ENCODE measurements at places on chromosomes 11 and 22.

DNA sequence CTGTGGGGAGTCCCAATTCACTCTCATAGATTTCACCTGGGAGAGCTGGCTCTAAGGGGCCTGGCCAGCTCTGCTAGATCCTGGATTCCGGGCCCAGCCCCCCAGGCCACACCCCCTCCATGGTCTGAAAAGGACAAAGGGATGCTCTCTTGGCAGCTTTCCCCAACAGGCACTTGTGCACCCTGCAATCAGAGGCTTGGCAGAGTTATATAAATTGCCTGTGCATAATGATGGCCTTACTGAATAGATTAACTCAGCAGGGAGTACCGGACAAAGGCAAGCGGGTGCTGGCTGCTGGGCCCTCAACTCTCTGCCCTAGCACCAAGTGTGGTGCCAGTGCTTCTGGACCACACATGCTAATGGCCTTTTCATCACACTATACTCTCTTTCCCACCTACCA, 461.6 kb downstream of the BUD13 start:
- peak; percentile 83 for DNase-seq

DNA sequence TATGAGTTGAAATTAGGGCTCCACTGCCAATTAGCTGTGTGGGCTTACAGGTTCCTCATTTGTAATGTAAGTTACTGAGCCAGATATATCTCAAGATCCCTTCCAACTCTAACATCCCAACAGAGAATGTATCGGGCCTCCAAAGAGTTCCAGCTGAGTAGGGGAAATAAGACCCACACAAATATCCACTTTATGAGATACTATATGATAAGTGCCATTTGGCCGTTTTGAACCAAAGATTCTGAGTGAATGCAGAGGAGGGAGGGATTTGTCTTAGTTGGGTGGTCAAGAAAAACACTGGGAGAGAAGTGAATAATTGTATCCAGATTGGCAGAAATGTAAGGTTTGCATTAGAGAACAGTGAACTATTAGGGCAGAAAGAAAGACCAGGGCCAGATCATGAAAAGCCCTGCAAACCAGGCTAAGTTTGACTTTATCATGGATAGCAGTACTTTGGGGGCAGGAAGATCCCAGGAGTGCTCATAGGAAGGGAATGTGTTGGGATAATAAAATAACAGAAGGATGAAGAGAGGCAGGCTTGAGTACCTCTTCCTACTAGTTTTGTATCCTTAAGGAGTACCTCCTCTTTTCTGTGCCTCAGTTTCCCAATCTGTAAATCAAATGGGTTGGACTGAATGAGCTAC, 63.9 kb downstream of the RPL27A start:
- no peak for DNase-seq

DNA sequence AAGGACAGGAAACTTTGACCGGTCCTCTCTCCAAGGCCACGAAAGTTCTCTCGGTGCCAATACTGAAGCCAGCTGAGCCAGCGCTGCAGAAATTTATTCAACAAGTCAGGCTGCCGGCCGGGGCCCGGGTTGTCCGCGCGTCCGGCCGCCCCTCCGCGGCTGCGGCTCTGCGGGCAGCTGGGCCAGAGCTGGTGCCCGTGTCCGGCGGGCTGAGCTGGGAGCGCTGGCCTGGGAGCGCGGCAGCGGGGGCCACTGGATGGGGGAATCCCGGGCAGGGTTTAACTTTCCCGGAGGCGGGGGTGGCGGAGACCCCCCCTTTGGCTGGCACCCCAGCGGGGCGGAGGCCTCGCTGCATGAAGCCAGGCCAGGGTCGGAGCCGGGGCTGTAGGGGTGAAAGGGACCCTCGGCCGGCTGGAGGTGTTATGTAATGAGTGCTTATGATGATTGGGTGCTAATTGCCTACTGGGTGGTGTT, 12.3 kb upstream of the CACNA1I start:
- DNase-seq, result no peak

DNA sequence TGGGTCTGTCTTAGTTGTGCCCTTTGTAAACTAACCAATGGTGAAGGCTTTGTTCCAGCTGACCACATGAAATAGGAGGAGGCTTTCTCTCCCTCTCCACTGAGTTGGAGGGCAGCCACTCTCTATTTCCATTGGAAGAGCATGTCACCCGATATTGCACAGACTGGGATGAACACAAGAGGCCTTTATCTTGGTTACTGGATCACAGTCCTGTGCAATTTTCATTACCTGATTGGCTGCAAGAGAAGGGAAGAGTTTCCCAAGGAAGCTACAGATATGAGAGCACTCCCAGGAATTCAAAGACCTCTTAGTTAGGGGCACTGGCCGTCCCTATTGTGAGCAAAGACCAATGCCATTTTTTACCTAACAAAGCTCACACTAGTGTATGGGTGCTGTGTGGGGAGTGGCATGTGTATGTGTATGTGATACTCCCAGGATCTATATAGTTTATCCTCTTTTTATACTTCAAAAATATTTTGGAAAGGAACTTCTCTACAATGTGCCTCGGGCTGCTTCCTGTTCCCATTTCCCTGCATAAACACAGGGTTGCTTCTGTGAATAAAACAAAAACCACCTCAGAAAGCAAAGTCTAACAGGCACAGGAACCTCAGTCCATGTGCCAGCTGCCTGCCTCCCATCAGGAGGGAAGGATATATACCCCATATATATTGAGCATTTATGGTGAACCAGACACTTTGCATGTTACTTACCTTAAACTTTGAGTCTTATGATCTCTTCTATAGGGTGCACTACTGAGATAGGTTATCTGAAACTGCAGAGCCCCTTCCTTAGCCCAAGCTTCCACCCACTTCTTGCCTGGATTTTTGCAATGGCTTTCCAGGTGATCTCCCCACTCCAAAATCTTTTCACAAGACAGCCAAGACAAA, 126.5 kb downstream of the RASSF10 start:
- DNase-seq, result no peak

- DNase-seq, result no peak
These were observed 70.2 kb upstream of the EED start for GRCh38 chr11:86174101-86175046.

DNA sequence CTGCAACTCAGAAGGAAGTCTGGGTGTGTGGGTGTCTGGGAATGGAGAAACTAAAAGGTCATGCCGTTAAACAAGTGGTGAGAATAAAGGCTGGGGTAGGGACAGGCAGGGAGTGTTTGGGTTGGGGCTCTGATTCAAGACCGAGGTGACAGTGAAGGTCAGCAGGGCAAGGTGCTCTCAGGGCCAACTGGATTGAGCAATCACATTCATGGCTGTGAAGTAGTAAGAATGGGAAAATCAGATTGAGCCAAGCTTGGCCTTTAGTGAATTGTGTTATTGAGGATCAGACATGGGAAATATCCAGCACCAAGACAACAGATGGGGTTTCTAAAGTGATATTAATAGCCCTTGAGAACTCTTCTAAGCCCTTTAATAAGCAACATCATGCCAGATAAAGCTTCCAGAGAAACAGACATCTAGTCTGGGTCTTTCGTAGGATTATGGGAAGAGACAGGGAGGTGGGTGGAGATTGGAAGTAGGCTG, 24.3 kb downstream of the SCN3B start:
- no peak for DNase-seq

DNA sequence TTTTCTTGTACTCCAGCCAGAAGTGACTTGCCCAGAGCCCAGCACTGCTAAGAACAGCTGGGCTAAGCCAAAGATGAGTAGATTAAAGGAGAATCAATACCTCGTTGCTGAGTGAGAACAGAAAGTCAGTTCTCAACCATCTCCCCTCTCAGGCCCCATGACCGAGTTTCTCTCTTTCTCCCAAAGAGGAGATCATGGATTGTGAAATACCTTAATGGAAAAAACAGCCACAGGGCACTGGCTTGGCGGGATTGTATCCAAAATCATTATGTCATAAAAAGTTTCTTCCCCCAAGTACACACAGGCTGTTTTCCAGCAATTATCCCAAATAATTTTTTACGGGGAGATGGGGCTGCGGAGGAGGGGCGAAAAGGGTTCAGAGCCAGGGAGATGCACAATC, 111.8 kb upstream of the TMEM45B start:
- DNase-seq, result no peak

GRCh38 chr22:22936180-22936914, 48.7 kb downstream of the IGLL5 start:
- no peak for DNase-seq

DNA sequence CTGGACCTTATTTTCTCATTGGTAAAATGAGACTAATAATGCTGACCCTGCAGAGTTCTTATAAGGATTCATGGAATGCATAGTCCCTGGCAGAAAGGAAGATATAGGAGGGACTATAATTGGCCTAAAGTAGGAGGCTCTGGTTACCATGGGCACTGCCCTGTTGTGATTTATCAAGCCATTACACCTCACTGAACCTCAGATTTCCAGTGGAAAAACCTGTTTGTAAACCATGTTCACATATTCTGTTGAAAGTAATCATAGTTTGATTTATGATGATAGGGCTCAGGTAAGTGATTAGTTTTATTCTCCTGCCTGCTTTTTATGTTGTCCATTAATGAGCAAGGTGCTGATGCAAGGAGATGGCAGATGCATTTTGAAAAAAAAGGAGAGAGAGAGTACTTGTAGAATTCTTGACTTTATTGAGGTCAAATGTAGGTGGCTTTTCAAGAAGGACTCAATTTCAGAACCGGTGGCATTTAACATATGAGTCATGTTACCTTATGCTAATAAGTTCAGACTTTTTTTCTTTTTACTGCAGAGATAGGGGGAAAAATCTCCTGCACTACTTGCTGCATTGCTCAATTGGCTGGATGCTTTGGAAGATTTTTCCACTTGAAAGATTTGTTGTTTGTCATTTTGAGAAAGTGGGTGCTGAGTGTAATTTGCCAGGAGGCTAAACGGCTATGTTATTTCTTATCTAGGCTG, 14.6 kb downstream of the NF2 start:
- peak; percentile 7 for DNase-seq

DNA sequence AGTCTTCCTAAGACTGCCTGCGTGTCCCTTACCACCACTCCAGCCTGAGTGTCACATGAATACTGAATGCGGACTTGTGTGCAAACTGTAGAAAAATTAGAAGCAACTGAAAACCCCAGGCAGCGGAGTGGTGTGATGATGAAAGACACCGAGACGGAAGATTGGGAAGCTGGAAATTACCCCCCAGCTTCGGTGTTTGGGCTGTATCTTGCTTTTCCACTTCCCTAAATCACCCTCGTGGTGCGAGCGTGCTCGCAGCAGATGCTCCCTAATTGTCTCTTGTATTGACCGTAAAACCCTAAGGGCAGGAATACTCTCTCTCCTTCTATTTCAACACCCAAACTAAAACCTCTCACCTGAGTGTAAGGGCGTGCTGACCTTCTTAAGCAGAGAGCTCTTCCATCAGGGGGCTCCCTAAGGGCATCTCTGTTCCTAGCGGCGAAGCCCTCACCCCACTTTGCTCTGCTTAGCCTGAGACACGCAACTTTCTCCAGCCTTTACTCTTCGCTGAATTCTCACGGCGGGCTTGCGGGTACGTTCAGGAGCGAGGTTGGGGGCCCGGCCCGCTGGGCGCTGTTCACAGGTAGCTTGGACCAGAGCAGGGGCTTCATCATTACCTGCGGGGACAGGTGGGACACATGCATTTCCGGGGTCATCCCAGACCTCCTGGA, 62.4 kb downstream of the CRYBB2 start:
- DNase-seq, result no peak

DNA sequence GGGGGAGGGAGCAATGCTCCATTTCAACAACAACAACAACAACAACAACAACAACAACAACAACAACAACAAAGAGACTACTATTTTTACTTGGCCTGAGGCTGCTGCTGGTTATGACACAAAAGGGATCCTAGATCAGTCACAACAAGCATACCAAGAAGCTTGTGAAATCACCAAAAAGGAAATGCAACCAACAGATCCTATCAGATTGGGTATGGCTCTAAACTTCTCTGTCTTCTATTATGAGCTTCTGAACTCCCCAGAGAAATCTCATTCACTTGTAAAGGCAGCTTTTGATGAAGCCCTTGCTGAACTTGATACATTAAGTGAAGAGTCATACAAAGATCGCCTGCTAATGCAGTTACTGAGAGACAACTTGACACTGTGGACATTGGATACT, 10.5 kb upstream of the MS4A2 start:
- no peak for DNase-seq

GRCh38 chr11:12734625-12735024, 60.4 kb downstream of the TEAD1 start:
- no peak for DNase-seq

- no peak for DNase-seq
These were observed 130.1 kb upstream of the ZC3H12C start for GRCh38 chr11:109963101-109963500.

- DNase-seq, result peak; percentile 14
These were observed 11.9 kb downstream of the B3GNT6 start for GRCh38 chr11:77046060-77046501.

DNA sequence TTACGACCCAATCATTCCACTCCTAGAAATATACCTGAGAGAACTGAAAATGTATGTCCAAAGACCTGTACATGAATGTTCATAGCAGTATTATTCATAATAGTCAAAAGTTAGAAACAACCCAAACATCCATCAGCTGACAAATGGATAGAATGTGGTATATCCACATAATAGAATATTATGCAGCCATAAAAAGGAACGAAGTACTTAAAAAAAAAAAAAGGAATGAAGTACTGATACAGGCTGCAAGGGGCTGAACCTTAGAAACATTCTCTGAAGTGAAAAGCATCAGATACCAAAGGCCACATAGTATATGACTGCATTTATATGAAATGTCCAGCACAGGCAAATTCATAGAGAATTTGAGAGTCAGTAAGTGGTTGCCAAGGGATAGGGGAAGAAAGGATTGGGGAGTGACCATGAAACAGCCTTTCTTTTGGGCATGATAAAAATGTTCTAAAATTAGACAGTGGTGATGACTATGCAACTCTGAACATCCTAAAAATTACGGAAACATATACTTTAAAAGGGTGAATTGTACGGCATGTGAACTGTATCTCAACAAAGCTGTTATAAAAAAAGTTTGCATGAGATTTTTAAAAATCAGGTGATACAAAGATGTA, 1.8 kb downstream of the TPST2 start:
- no peak for DNase-seq

DNA sequence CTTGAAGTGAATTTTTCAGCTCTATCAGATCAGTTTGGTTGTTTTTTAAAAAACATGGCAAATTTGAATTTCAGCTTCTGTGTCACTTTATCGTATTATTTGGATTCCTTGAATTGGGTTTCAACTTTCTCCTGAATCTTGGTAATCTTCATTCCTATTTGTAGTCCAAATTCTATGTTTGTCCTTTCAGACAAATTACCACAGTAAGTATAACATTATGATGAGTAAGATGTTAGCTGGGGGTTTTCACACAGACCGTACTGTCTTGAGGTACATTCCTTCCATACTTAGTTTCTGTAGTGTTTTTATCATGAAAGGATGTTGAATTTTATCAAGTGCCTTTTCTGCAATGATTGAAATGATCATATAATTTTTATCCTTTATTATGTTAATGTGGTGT, 28.0 kb downstream of the OR5B17 start:
- DNase-seq, result no peak

DNA sequence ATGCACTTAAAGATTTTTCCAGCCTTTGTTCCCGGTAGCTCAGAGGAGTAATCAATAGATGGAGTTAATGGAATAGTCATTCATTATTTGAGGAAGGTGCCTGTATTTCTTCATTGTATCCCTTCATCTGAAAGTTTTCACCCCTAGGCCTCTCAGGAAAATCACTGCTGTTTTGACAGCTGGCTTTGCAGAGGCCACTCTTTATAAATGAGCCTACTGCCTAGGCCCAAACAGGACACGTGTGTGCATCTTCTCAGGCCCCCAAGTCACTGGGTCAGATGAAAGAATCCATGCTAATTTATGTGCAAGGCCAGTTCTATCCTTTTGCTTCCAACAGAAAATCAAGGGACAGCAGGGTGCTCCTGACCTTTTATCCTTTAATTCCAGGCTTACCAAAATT, 76.8 kb downstream of the MPPED2 start:
- no peak for DNase-seq

- no peak for DNase-seq
These were observed 651 bp upstream of the FAM83F start for GRCh38 chr22:39994041-39994565.

Measured in NCI-H748 treated with DMSO at 0.1 percent for 48 hours (cell line).